Stimulated activated naive CD4-positive, alpha-beta T cell (primary cell): ENCODE measurements at places on chromosomes 11 and 22.

GRCh38 chr22:44442186-44442815 lies 55.7 kb downstream of the RTL6 start:
- no peak for DNase-seq

GRCh38 chr11:61168800-61169199 lies 7.6 kb upstream of the VPS37C start:
- DNase-seq = no peak

DNA sequence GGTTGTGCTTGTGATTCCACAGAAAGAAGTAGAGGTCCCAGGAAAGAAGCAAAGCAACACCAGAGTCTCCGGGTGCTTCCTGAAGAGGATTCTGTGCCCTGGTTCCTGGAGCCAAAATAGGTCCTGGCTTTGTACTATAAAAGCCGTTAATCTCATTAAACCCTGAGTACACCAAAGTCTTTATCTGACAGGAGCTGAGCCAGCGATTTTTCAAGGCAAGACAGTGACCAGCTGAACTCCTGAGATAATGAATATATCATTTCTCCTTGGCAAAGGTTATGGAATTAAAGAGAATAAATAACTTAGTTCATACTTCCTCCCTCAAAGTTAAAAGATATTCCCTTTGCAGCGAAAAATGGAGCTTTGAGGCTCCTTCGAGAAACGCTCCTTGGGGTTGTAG lies 5.2 kb downstream of the TMEM138 start:
- DNase-seq = no peak

GRCh38 chr11:83681906-83682610 lies 395.9 kb upstream of the CCDC90B start:
- DNase-seq = no peak

- DNase-seq = no peak
Observed at GRCh38 chr11:86369668-86370067, 5.0 kb upstream of the CCDC81 start.

- no peak for DNase-seq
Observed at GRCh38 chr22:36347094-36347493, 40.7 kb downstream of the MYH9 start.

DNA sequence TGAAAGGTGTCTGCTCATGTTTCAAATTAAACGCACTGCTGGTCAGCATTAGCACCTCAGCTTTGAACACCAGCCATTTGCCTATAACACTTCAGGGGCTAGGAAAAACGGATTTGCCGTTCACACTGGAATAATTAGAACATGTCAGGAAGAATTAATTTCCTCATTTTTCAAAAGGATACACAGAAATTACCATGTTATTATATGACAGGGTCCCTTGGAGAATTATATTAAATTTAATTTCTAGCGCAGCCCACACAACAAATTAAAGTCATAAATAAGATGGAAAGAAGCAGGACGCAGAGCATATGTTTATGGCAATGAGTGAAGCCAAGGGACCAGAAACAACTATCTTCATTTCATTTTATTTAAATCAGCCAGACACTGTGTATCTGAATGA lies 83.8 kb upstream of the SOX6 start:
- DNase-seq = no peak
